Tibial artery (tissue), 4 donors: ENCODE measurements at places on chromosomes 11 and 22.

DNA sequence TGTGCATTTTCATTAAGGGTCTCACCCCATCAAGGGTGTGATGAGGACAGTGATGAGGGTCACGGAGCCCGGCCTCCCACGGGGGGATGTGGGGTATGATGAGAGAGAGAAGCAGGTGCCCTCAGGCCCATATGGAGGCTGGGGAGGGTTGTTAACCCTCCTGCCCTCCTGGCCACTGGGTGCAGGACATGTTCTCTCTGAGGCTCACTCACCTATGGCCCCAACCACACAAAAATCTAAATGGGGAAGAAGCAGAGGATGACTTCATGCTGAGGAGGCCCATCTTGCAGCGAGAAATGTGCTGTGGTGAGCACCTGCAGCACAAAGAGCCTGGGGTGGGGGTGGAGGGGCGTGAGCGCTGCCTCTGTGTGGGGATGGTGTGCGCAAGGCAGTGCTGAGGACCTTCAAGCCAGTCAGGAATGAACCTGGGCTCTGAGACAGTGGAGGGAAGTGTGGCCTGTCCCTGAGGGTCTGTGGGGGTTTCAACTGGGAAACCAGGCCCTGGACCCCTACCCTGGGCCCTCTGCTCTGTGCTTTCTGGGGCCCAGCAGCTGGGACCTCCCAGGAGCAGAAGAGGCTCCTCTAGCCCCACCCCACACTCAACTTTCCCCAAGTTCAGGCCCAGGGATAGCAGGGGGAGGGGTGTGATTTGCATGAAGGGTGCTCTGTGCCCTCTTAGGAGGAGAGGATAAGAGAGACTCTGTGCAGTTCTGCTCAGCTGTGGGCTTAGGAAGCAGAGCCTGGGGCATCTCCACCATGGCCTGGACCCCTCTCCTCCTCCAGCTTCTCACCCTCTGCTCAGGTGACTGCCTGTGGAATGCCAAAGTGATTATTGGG, 43.0 kb upstream of the TOP3B start:
- no peak for DNase-seq

DNA sequence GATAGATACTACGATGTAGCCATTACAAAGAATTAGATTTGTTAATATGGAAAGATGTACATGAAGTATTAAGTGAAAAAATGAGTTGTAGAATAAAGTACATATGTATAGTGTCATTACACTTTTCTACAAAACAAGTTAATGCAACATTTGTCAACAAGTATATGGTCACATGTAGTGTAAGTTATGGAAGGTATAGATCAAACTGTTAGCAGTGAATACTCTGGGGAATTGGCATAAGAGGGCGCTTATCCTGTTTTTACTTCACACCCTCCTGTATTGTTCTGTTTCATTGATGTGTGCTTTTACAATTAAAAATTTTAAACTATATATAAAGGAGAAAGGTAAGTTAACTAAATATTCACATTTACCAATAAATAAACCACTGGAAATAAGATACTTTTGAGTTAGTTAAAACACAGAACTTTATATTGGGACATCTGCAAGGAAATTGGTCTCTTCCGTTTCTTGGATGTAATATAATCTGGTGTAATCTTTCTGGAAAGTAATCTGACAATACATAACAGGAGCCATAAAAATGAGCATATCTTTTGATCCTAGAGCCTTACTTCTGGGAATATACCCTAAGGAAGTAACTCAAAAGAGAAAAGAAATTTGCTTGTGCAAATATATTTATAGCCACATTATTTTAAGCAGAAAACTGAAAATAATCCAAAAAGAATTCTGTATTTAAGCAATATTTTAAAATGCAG, 34.5 kb downstream of the CSTPP1 start:
- DNase-seq, result no peak

DNA sequence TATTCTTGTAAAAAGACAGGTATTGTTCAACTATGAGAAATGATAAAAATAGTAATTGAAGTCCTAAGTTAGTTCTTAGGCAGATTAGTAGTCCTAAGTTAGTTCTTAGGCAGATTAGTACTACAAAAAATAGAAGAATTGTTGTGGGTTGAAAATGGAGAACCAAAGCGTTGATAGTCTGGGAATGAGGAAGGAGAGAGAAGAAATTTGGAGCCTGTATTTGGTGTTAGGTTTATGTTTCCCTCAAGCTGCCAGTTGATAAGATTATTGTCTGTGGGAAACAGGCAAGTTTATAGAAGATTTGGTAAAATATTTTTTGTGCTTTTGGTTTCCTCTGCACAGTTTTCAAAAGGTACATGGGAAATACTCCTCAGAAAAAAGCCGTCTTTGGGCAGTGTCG, 3.6 kb downstream of the BCO2 start:
- no peak for DNase-seq

DNA sequence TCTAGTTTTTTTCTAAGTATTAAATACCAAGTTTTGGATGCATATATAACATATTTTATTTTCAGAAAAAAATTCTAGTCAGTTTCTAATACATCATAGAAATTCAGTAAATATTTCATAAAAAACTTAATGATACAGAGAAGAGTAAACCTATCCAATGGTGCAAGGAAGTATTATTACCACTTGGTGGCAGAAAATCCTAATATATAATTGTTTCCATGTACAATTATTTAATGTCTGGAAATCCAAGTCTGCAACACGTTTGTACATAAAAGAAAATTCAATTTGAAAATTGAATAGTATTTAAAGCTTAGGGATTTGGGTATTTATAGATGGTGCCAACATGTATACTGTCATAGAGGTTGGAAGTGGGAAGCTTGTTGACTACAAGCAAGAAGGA, 127.0 kb downstream of the TRPC6 start:
- no peak for DNase-seq

- no peak for DNase-seq
Observed at GRCh38 chr11:73648571-73649046, 2.2 kb downstream of the PLEKHB1 start.

- DNase-seq, result no peak
Observed at GRCh38 chr11:36186340-36187175, 102.7 kb downstream of the COMMD9 start.

- DNase-seq, result no peak
Observed at GRCh38 chr11:106679581-106679980, 338.7 kb downstream of the GUCY1A2 start.
